ENCODE measurements at places on chromosomes 4 and X.

- DNase-seq: peak; percentile 46
Observed at GRCh38 chrX:11664211-11665167, 1.2 kb downstream of the ARHGAP6 start.

- peak; percentile 68 for DNase-seq
Observed at GRCh38 chrX:148562846-148563245, 62.4 kb downstream of the AFF2 start.

- DNase-seq: no peak
Observed at GRCh38 chr4:10659251-10659650, 25.3 kb downstream of the CLNK start.

DNA sequence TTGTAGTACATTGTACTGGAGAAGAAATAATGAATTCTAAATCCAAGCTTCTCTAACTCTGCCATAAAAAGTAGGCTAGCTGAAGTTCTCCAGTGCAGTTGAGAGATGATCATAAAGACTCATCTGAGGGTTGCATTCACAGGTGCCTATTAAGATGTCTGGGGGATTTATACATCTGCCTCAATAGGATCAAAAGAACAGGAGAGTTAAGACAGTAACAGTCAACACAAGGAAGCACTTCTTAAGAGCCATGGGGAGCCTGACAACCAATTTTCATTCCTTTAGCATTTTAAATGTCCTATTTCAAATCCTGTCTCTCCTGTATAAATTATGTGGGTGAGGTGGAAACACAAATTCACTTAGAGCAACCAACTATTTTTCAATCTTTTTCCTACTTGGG, 432.4 kb upstream of the NWD2 start:
- DNase-seq: no peak

GRCh38 chr4:36086261-36086786, 158.0 kb downstream of the ARAP2 start:
- no peak for DNase-seq

DNA sequence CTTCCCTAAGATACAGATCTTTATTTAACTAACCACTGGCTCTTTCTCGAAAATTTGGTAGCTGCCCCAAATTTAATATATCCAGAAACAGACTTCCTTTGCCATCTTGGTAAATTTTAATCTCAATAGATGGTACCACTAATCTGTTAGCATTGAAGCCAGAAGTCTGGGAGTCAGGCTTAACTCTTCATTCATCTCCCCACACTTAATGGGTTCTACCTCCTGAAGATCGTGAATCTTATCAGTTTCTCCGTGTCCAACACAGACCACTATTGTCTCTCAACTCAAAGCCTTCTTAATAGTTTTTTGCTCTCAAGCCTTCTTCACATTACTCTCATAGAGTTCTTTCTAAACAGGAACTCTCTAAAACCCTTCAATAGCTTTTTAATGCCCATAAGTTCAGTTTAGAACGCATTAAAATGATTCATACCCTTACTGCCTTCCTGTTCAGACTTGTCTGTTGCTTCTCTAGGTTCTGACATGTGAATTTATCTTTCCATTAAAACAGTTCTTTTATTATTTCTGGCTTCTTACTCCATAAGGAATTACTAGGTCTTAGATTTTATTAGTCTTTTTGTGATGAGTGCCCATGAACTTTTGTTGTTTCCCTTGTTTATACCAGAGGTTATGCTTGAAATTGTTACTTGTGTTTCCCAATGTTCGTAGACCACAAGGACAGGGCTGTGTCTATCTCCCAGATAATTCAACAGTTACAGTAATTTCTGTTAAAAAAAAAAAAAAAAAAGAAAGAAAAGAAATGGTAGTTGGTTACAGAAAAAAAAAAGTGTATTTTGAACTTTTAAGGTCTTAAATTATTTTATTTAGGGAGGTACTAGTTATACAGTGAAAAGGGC, 54.7 kb downstream of the SMARCAD1 start:
- DNase-seq: no peak

DNA sequence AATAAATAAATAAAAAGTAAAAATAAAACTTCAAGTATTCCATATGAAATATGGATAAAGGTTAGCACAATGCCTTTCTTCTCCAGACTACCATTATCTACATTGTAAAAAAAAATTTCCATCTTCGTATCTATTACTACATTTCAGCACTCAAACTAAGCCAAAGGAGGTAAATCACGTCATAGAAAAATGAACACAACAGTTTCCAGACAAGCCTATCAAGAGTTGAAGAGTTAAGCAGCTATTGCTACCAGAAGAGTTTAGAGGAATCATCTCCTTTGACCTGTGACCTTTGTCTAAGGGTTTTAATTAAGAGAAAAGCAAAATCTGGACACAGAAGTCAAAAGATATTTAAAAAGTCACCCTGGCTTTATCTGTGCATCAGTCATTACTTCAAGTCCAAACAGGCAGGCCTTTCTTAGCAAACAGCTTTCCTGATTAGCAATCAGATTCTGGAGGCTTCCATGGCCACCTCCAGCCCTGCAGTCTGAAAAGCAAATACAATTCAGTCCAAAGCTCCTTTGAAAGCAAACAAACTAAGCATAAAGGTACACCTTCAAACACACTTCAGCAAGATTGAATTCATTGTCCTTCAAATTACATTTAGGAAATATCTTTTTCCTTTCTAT, 82.2 kb downstream of the APBB2 start:
- no peak for DNase-seq

GRCh38 chrX:143581240-143581639, 54.7 kb downstream of the SLITRK4 start:
- DNase-seq: no peak

DNA sequence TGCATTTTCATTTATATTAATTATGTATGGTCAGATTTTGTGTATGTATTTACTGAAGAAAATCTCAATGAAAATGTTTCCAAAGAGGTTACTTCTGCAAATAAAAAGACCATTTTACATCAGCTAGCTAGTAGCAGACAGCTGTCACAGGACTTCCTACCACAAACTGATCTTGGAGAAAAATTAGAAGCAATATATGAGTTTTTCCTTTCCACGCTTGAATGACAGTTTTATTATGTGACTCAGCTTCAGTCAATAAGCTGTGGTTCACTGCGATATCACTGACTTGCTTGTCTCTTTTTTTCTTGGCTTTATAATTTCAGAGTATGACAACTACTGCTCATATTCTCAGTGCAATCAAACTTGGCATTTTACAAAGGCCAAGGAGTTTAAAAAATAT, 787.4 kb upstream of the GALNTL6 start:
- no peak for DNase-seq

- DNase-seq: no peak
Observed at GRCh38 chr4:6076391-6076790, 58.2 kb upstream of the C4orf50 start.

GRCh38 chr4:79980448-79980847, 92.6 kb downstream of the ANTXR2 start:
- DNase-seq: no peak

DNA sequence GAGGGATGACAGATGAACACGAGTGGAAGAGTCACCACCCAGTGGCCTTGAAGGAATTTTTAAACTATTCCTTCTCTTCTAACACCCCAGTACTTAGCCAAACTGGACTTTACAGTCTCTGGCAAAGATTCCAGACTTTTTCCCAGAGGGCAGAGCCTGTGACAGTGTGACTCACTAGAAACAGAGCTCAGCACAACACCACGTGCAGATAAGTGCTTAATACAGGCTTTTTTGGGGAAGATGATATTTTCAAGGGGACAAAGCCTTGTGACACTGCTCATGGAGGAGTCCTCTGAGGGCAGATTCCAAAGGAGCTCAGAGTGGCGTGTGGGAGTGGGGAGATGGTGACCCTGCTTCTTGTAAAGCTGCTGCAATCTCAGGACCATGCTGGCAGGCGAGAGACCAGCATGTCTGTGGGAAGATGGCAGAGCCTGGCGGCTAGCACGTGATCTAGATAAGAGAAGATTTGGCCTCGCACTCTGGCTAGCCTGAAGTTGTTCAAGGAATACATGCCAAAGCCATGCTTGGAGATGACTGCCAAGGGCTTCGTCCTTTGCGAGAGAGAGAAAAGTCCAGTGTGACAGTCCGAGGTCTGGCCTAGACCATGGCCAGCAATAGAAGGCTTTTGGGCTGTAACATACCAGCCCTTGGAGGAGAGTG, 2.4 kb downstream of the RAB33A start:
- peak; percentile 58 for DNase-seq

GRCh38 chr4:57205580-57205979, 95.4 kb upstream of the IGFBP7 start:
- no peak for DNase-seq

DNA sequence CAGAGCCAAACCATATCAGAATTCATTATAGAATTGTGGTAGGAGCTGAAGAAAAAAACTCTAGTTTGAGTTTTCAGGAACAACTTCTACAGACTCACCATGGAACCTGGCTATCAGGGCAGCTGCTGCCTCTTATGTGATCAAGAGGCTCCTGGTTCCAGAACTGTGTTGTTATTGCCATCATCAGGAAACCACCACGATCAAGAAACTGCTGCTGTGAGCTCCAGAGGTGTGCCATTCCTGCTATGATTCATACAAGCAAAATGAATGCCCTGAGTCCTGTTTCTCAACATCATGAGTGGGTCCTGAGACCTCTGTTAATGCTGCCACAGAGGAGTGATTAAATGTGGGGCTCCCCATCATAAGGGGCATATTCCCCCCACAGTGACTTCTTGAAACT, 43.7 kb downstream of the TASL start:
- no peak for DNase-seq

DNA sequence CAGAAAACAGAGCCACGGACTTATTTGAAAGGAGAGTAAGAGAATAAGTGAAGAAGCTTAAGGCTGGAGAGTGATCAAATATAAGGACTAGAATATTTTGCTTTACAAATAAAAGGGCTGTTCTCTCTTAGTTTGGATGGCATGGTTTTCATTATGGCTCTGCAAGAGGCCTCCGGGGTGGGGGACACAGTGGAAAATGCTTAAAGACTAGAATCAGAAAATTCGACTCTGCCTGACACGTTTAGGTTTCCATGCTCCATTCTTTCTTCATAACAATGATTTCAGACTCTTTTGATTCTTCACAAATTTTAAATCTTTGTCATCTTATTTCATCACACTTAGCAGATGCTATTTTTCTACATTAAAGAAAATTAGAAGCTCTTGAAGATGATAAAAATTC, 632.4 kb upstream of the BOD1L1 start:
- DNase-seq: no peak

DNA sequence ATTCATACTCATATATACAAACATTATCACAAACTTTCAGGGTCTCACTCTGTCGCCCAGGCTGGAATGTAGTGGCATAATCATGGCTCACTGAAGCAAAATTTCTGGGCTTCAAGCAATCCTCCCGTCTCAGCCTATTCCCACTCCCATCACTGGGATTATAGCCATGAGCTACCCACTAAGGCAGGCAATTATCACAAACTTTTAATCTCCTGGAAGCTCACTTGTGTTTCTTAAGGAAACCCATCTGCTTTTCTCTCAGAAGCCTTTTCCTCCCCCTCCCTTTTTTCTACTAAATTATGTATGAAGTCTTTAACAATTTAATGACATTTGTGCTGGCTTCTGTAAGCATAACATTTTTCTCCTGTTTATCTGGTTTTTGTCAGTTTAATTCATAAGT, 170.5 kb downstream of the AREG start:
- no peak for DNase-seq

DNA sequence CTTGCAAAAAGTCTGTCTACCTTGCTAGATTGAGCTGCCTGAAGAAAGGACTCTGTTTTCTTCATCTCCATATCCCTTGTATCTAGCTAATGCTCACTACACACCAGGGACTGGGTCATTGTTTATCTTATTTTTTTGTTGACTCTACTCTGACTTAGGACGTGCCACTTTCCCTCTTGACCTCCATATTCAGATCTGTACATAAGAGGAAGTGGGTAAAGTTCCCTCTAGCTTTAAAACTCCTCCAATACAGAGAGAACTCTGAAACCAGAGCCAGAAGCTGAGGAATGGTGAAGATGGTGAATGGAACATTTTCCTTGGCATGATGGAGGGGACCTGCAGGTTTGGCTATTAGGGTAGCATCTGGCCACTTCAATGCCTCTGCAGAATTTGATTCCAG, 2026.1 kb upstream of the TENM3 start:
- DNase-seq: no peak

GRCh38 chr4:158236304-158237030, 26.2 kb downstream of the TMEM144 start:
- no peak for DNase-seq

DNA sequence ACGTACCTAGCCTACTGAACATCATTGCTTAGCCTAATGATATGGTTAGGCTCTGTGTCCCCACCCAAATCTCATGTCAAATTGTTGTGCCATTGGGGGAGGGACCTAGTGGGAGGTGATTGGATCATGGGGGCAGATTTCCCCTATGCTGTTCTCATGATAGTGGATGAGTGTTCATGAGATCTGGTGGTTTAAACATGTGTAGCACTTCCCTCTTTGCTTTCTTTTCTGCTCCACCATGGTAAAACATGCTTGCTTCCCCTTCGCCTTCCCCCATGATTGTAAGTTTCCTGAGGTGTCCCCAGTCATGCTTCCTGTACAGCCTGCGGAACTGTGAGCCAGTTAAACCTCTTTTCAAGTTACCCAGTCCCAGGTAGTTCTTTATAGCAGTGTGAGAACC, 102.6 kb downstream of the RAPGEF2 start:
- no peak for DNase-seq

All from ELF-1 (cell line).